ENCODE measurements at places on chromosomes 6 and 20. TPM values are rescaled to one million over a fixed set of nuclear protein-coding genes. Genes with fewer than 3 reads are reported as not detected.

Gene ENPP3
- 1.5 TPM for total RNA-seq

Gene TFEB
- total RNA-seq: 3.5 TPM

Gene TAGAP
- not detected for total RNA-seq

Gene INSM1
- not detected for total RNA-seq

Gene HUS1B
- total RNA-seq: 0.65 TPM

Gene FOXA2
- total RNA-seq: not detected

Gene TNFRSF21
- 8.7 TPM for total RNA-seq

Gene SIRPG
- total RNA-seq: not detected

Gene DDO
- total RNA-seq: 0.16 TPM

Measured in bladder microvascular endothelial cell (primary cell).